Smooth muscle cell of the coronary artery (primary cell): ENCODE measurements at places on chromosomes 7 and 10. TPM values are rescaled to one million over a fixed set of nuclear protein-coding genes. Genes with fewer than 3 reads are reported as not detected.

Gene BPGM
- 33.6 and 45.6 TPM in 2 replicates for total RNA-seq

Gene SPDYE16
- 0.12 and 0.15 TPM in 2 replicates for total RNA-seq

Gene TEX47
- total RNA-seq: not detected in 2 replicates

Gene DOCK4
- 8.4 and 15.0 TPM in 2 replicates for total RNA-seq

Gene AKR1D1
- total RNA-seq: not detected in 2 replicates
